ENCODE measurements at places on chromosomes 11 and 22.

DNA sequence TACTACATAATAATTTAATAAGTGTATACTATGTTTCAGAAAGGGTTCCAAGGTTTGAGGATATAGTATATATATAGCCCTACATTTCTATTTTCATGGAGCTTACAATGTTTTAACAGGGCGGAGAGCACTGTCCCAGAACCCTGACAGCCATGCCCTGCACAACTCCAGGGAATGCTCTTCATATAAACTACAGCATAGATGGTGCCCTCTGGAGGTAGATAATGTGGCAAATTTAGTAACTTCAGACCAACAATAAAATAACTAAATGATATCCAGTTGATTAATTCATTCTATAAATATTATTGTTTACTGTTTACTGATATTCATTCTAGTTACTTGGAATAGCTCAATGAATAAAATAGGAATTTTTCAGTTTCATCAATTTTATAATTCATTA, 693.7 kb upstream of the CCDC179 start:
- DNase-seq: peak; percentile 20

DNA sequence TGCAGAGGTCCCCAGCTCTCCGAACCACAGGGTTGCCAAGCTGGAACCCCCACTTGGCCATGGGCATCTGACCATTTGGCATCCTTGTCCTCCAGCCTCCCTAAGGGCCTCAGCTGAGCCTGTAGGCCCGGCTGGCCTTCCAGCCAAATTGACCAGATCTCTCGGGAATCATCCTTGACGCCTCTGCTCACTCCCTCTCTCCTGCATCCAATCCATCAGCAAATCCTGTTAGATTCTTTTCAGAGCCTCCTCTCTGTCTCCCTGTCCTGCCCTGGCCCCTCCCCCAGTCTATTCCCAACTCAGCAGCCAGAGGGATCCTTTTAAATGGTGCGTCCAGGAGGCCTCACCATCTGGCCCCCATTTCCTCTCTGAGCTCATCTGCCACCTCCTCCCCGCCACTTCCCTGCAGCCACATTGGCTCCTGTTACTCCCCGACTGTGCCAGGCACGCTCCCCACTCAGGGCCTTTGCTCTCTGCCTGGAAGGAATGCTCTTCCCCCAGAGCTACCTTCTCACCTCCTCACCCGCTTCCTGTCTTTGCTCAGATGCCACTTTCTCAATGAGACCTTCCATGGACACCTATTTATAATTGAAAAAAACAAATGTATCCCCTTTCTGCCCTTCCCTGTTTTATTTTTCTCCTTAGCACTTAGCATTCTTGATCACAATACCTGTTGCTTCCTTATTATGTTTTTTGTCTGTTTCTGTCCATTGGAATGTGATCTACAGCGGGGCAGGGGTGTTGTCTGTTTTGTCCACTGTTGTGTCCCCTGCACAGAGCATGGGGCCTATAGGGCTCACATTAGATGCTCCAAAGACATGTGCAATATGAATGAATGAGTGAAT, 78.1 kb downstream of the NFAM1 start:
- no peak for DNase-seq

- DNase-seq: peak; percentile 58
These were observed 38.0 kb downstream of the EXT2 start for GRCh38 chr11:44133335-44133946.

- DNase-seq: no peak
These were observed 20.8 kb upstream of the FADD start for GRCh38 chr11:70182266-70182665.

GRCh38 chr11:367956-368413, 1.3 kb upstream of the B4GALNT4 start:
- DNase-seq: no peak

- DNase-seq: no peak
These were observed 1.8 kb downstream of the SIK3 start for GRCh38 chr11:117096201-117096991.

DNA sequence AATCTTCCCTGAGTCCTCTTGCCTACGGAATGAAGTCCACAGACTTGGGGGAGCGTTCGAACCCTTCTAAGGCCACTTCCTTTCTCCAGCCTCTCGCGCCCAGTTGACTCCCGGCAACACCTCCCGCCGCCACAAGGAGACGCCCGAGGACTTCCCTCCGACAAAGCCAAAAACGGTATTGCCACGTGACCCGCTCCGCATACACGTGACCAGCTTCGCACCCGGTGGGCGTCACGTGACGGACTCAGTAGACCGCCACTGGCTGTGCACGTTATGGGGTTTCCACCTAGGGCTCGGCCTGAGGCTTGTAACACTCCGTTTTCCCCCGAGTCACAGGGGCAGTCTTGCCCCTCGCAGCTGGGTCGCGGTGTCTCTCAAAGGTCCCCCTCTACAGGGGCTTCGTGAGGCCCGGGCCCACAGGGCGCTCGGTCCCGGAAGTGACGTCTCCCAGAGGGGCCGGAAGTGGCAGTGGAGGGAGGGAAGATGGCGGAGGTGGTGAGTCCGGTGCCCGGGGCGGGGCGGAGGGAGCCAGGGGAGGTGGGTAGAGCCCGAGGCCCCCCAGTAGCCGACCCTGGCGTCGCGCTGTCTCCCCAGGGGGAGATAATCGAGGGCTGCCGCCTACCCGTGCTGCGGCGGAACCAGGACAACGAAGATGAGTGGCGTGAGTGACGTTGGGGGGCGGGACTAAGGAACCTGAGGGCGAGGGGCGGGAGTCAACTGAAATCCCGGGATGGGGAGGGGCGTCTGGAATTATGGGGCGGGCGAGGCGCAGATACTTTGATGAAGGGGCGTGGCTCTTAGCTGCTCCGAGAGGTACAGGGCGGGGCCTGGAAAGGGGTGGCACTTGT, at the start of gene KAT5:
Gene KAT5 (plus strand): TSS at position 468 of the 848 bp plus-strand sequence. CDS start 16 bp downstream, at position 484.
- peak; percentile 97 for DNase-seq

DNA sequence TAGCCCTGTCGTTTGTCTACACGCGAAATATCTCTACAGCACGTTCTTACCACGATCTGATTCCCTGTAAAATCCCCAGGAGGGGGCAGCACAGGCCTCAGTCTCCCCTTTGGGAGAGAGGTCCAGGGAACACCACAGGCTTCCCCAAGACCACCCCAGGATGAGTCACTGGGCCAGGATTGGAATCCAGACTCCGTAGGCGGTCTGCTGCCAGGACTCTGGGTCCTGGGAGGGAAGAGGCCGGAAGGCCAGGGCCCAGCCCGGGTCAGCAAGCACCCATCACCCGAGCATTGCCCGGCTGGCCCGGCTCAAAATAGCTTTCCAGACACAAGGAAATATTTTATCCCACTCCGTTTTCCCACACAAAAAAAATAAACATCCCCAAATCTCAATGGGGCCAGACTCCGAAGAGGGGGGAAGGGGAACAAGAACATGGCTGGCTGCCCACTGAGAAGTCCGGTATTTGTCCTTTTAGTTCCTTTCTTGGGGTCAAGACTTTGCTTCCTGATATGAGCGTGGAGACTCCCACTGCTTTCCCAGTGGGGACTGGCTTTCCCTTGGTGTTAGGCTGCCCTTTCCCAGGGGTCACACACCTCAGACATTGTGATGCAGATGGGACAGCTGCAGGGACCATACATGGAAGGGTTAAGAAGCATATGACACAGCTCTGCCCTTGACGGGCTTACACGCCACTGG, 91.3 kb downstream of the LRRC32 start:
- no peak for DNase-seq

DNA sequence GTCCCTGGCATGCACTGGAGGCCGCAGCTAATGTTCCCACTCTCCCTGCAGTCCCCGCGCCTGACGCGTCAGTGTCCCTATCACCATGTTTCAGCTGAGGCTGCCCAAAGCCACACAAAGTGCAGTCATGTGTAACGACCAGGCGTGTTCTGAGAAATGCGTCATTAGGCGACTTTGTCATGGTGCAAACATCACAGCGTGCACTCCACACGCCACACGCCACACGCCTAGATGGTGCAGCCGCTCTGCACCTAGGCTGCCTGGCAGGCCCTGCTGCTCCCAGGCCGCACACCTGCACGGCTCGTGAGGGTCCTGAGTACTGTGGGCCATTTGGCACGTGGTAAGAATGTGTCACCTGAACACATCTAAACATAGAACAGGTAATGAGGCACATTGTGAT, 2.4 kb downstream of the CRELD2 start:
- DNase-seq: no peak

GRCh38 chr11:75576017-75576416, 14.0 kb downstream of the SERPINH1 start:
- DNase-seq: no peak

GRCh38 chr22:35921044-35921443, 107.6 kb downstream of the RBFOX2 start:
- no peak for DNase-seq

GRCh38 chr11:10493041-10493663, 38.1 kb downstream of the AMPD3 start:
- no peak for DNase-seq

DNA sequence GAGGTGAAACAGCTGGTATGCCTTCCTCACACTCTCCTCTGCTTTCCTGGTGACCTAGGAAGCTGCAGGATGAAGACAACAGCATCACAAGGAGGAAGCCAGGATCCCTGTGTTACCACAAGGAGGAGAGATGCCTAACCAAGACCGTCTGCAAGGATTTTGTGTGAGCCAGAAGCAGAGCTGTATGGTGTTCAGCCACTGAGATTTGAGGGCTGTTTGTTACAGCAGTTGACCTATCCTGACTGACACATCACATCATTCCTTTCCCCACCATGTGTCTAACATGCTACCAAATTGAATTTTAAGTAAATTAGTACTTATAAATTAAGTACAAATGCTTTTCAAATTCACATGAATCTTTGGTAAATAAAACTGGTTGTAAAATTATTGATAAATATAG, 8.9 kb upstream of the CHKA start:
- DNase-seq: no peak

- DNase-seq: no peak
These were observed 52.2 kb upstream of the BLID start for GRCh38 chr11:122168218-122168617.

DNA sequence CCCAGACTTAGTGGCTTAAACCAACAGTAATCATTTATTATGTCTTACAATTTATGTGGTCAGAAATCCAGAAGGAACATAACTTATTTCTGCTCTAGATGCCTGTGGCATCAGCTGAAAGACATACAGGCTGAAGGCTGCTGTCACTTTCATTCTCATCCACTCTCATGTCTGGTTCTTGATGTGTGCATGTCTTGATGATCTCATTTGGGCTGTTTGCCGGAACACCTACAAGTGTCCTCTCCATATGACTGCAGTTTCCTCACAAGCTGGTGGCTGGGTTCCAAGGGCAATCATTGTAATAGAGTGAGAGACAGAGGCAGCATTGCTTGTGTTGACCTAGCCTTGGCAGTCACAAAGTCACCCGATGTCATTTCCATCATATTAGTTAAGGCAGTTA, 1375.9 kb upstream of the RAG2 start:
- DNase-seq: no peak

GRCh38 chr22:34414467-34415440, 494.5 kb upstream of the LARGE1 start:
- DNase-seq: peak; percentile 89

- DNase-seq: no peak
These were observed 288.1 kb upstream of the B3GAT1 start for GRCh38 chr11:134700101-134700640.

- no peak for DNase-seq
These were observed 283.3 kb upstream of the ARHGAP42 start for GRCh38 chr11:100403816-100404215.

GRCh38 chr11:27216270-27217149, 146.5 kb downstream of the CCDC34 start:
- no peak for DNase-seq

Measured in RKO (cell line).